Transverse colon (tissue), 4 donors: ENCODE measurements at places on chromosomes 2 and 18. TPM values are rescaled to one million over a fixed set of nuclear protein-coding genes. Genes with fewer than 3 reads are reported as not detected.

- peak overlapping the region; percentile 65 for H3K27ac ChIP-seq
- no peaks in the 10 kb centered on the region for H3K36me3 ChIP-seq
- no peaks in the 10 kb centered on the region for H3K4me1 ChIP-seq
Observed at GRCh38 chr18:6741232-6741663, 11.7 kb downstream of the ARHGAP28 start.

GRCh38 chr18:3281456-3282400 lies 19.8 kb downstream of the MYL12B start:
- H3K4me1 ChIP-seq, result no peaks in the 10 kb centered on the region
- H3K27me3 ChIP-seq, result no peaks in the 10 kb centered on the region
- no peaks in the 10 kb centered on the region for H3K36me3 ChIP-seq
- no peak overlapping the region for H3K27ac ChIP-seq
- H3K4me3 ChIP-seq, result no peak overlapping the region

DNA sequence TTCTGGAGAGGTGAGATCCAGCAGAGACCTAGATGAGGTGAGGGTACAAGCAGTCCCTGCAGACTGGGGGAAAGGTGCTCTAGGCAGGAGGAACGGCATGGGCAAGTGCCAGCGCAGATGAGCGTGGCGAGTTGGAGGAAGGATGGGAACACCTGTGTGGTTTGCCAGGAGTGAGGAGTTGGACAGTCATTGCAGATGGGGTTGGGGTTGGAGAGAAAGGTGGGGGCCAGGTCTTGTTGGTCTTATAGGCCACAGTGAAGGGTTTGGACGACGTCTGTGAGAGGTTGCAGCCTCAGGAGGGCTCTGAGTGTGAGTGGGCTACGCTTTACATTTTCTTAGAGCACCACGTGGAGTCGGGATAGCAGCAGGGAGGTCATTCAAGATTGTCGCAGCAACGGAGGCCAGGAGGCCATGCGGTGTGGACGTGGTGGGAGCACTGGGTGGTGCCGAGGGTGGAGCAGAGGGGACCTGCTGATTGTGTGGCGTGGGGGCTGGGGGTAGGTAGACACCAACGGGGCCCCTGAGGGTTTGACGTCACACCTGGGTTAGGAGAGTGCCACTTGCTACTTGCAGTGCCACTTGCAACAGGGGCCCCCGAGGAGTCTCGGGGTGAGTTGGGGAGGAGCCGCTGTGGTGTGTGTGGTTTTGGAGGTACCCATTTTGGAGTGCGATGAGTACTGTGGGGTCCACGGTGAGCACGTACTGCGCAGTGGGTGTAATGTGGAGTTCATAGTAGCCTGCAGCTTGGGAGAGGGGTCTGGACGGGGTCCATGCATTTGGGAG lies 66.2 kb downstream of the LPIN1 start:
- H3K4me1 ChIP-seq, result no peaks in the 10 kb centered on the region
- no peaks in the 10 kb centered on the region for H3K36me3 ChIP-seq
- no peak overlapping the region for H3K27ac ChIP-seq
- H3K4me3 ChIP-seq, result no peak overlapping the region

DNA sequence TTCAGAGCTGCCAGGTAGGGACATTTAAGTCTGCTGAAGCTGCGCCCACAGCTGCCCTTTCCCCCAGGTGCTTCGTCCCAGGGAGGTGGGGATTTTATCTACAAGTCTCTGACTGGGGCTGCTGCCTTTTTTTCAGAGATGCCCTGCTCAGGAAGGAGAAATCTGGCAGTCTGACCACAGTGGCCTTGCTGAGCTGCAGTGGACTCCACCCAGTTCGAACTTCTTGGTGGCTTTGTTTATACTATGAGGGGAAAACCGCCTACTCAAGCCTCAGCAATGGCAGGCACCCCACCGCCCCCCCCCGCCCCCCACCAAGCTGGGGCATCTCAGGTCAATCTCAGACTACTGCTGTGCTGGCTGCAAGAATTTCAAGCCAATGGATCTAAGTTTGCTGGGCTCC lies 458.1 kb upstream of the RAB12 start:
- no peaks in the 10 kb centered on the region for H3K4me1 ChIP-seq
- H3K4me3 ChIP-seq, result no peak overlapping the region
- no peaks in the 10 kb centered on the region for H3K27me3 ChIP-seq

- H3K27me3 ChIP-seq, result no peaks in the 10 kb centered on the region
- no peak overlapping the region for H3K4me3 ChIP-seq
- H3K36me3 ChIP-seq, result no peaks in the 10 kb centered on the region
- no peak for DNase-seq
- peaks cover 10% of the 10 kb centered on the region for H3K4me1 ChIP-seq
- no peak overlapping the region for H3K27ac ChIP-seq
Observed at GRCh38 chr2:96555146-96555610, 18.6 kb downstream of the ARID5A start.

DNA sequence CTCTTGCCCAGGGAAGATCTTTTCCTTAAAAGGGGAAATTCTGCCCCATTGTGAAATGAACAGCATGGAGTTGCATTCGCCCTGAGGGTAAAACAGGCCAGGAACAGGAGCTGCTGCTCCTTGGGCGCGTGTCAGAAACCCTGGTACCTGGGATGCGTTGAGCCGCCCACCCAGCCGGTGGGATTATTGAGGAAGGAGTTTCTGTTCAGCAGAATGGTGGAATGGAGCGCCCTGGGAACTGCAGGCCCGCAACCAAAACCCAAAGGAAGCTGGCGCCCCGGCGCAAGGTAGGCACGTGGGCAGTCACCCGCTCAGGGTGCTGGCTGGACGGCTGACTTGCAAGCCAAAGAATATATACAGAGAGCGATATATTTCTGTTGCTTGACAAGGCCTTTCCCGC lies 73.5 kb downstream of the MTCL1 start:
- H3K4me1 ChIP-seq, result no peaks in the 10 kb centered on the region
- peaks cover 6% of the 10 kb centered on the region for H3K27me3 ChIP-seq
- no peak overlapping the region for H3K4me3 ChIP-seq
- no peak overlapping the region for H3K27ac ChIP-seq

DNA sequence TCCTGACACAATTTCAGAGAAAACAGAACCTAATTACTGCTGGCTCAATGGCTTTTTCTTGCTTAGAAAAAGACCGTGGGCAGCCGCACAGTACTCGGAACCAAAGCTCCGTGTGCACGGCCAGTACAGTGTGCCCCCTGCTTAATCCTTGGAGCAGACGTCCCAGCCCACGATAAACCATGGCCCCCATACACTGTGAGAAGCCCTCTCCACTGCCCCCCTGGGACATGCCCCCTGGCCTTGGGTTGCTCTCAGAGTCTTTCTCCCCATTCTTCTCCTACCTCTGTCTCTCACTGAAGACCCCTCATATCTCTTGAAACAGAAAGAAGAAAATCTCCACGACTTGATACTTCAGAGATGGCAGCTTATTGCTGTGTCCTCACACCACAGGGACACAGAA lies 44.0 kb downstream of the CYP26B1 start:
- H3K27me3 ChIP-seq, result no peaks in the 10 kb centered on the region
- H3K36me3 ChIP-seq, result no peaks in the 10 kb centered on the region
- H3K4me3 ChIP-seq, result no peak overlapping the region
- H3K4me1 ChIP-seq, result no peaks in the 10 kb centered on the region
- DNase-seq, result no peak
- no peak overlapping the region for H3K27ac ChIP-seq

GRCh38 chr2:151857650-151858049 lies 29.4 kb upstream of the ARL5A start:
- H3K27me3 ChIP-seq, result no peaks in the 10 kb centered on the region
- no peak overlapping the region for H3K27ac ChIP-seq
- no peaks in the 10 kb centered on the region for H3K4me1 ChIP-seq
- no peaks in the 10 kb centered on the region for H3K36me3 ChIP-seq
- DNase-seq, result no peak
- H3K4me3 ChIP-seq, result no peak overlapping the region

DNA sequence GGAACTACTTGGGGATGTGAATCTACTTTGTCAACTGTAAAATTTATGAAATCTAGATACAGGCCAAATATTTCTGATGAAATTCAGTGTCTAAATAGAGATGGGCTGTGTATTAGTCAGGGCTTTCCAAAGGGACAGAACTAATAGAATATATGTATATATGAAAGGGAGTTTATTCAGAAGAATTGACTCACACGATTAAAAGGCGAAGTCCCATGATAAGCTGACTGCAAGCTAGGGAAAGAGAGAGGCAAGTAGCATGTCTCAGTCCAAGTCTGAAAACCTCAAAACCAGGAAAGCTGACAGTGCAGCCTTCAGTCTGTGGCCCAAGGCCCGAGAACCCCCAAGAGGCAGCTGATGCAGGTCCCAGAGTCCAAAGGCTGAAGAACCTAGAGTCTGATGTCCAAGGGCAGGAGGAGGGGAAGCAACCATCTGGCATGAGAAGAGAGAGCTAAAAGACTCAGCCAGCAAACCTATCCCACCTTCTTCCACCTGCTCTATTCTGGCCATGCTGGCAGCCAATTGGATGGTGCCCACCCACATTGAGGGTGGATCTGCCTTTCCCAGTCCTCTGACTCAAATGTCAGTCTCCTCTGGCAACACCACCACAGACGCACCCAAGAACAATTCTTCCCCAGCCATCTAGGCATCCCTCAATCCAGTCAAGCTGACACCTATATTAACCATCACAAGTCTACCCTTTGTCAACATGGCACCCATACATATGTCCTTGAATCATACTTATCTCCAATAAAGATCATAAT lies 29.3 kb upstream of the MEX3C start:
- DNase-seq, result no peak
- H3K27ac ChIP-seq, result no peak overlapping the region
- no peak overlapping the region for H3K4me3 ChIP-seq
- no peaks in the 10 kb centered on the region for H3K27me3 ChIP-seq
- no peaks in the 10 kb centered on the region for H3K36me3 ChIP-seq
- no peaks in the 10 kb centered on the region for H3K4me1 ChIP-seq

DNA sequence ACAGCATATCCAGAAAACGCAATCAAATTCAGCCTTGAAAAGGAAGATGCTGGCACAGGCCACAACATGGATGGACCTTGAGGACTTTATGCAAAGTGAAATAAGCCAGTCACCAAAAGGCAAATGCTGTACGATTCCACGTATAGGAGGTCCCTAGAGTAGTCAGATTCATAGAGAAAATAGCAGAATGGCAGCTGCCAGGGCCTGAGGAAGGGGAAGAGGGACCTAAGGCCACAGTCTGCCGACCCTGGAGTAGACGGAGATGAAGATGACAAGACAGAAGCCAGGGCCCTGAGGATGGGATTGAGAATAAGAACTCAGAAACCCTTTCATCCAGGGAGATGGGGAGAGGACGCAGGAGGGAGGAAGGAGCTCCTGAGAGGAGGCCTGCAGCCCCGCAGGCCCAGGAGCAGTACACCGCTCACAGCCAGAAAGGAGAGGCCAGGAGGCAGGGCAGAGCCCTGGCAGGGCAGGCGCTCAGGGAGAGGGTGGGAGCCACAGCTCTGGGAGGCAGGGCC lies 8.1 kb upstream of the MTERF4 start:
- no peak for DNase-seq
- no peaks in the 10 kb centered on the region for H3K36me3 ChIP-seq
- H3K27me3 ChIP-seq, result no peaks in the 10 kb centered on the region
- H3K27ac ChIP-seq, result peak overlapping the region; percentile 9
- no peaks in the 10 kb centered on the region for H3K4me1 ChIP-seq

DNA sequence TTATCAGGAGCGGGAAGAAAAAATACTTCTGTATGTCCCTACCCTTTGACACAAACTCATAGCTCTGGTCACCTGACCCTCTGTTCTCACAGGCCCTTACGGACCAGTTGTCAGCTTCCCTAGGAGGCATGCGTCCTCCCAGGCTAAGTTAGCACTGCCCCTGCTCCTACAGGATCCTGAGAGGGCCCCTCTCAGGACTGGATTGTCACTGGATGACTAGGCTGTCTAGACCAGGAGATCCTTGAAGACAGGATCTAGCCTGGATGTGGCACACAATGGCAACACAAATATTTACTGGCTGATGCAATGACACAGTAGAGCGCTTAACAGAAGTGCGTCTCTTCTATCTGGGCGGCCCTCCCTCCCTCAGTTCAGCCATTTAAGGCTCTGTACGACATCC lies 7.7 kb downstream of the FAM228A start:
- DNase-seq, result no peak
- no peaks in the 10 kb centered on the region for H3K27me3 ChIP-seq
- no peak overlapping the region for H3K27ac ChIP-seq
- H3K4me1 ChIP-seq, result no peaks in the 10 kb centered on the region

DNA sequence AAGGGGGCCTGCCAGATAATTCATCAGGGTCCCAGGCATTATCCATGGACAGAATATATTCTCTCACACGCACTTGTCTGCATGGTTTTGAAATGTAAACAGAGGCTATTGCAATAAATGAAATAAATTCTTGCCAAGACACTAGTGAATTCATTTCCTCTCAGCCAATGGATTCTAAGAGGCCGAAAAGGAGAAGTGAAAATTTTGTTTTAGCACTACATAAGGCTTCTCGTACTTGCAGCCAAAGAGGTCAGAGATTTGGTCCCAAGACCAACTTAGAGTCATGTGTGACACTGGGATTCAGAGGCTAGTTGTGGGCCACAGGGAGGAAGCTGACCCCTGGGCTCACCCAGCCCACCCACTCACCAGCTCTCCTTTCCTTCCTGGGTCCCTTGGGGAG lies 184.1 kb upstream of the GLI2 start:
- no peak for DNase-seq
- no peak overlapping the region for H3K27ac ChIP-seq
- peaks cover 7% of the 10 kb centered on the region for H3K4me1 ChIP-seq
- H3K27me3 ChIP-seq, result no peaks in the 10 kb centered on the region
- H3K36me3 ChIP-seq, result no peaks in the 10 kb centered on the region

DNA sequence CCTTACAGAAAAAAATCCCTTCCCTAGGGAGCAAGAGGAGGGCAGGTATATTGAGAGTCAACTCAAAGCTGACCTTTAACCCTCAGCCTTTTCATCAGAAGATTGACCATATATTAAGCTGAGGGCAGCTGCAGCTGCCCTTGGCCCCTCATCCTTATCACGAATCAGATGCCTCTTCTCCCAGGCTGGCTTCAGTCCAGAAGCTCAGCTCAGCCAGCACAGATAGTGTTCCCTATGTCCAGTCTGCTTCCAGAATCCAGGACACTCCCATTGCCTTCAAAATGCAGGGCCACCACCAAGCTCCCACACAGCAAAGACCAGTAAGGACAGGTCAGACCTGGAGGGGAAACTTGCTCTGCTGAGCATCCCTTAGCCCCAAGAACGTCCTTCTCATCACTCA lies 146.1 kb downstream of the BCL11A start:
- H3K4me3 ChIP-seq, result no peak overlapping the region
- DNase-seq, result no peak
- H3K36me3 ChIP-seq, result no peaks in the 10 kb centered on the region

DNA sequence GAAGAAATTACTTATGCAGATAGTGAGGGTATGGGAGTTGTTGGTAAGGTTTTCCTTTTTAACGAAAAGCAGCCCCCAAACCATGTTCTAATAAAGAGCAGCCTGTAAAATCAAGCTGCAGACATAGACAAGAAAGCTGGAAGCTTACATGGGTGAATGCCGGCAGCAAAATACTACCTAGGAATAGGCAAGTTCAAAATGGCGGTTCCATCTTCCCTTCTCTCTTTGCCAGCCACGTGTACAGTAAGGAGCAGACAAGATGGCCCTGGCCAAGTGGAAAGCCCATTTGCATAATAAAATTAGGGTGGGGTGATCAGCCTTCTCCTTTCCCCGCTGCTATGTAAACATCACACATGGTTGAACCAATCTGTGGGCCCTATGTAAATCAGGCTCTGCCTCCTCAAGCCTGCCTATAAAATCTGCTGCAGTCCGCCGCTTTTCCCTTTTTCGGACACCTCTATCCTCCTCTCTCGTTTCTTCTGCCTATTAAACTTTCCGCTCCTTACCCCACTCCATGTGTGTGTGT lies 155.0 kb downstream of the ZBTB7C start:
- no peaks in the 10 kb centered on the region for H3K27me3 ChIP-seq
- DNase-seq, result no peak
- H3K4me1 ChIP-seq, result no peaks in the 10 kb centered on the region
- H3K4me3 ChIP-seq, result no peak overlapping the region
- no peaks in the 10 kb centered on the region for H3K36me3 ChIP-seq

The RAB27B gene
- 1.2 TPM for total RNA-seq

The LYPD1 gene
- not detected for total RNA-seq

The GPATCH11 gene
- 5.6 TPM for total RNA-seq

The MTLN gene
- 56.1 TPM for total RNA-seq

The CDH7 gene
- total RNA-seq, result not detected

The REEP1 gene
- total RNA-seq, result 19.7 TPM

The MYO7B gene
- total RNA-seq, result 637 TPM
